ENCODE measurements at places on chromosomes 5 and 9. TPM values are rescaled to one million over a fixed set of nuclear protein-coding genes. Genes with fewer than 3 reads are reported as not detected.

- H3K27ac ChIP-seq: no peak overlapping the region
- no peaks in the 10 kb centered on the region for H3K27me3 ChIP-seq
- H3K4me1 ChIP-seq: no peaks in the 10 kb centered on the region
- H3K4me3 ChIP-seq: no peak overlapping the region
- H3K36me3 ChIP-seq: no peaks in the 10 kb centered on the region
- no peak for DNase-seq
Observed at GRCh38 chr5:144219869-144220268, 49.2 kb downstream of the KCTD16 start.

GRCh38 chr5:148561801-148562311 is 92.5 kb downstream of the HTR4 start:
- no peak for DNase-seq
- H3K27ac ChIP-seq: no peak overlapping the region
- peaks cover 12% of the 10 kb centered on the region for H3K27me3 ChIP-seq
- H3K4me1 ChIP-seq: peaks cover 19% of the 10 kb centered on the region

GRCh38 chr9:90032296-90033027 is 427.6 kb downstream of the GADD45G start:
- H3K4me1 ChIP-seq: no peaks in the 10 kb centered on the region
- no peaks in the 10 kb centered on the region for H3K27me3 ChIP-seq

DNA sequence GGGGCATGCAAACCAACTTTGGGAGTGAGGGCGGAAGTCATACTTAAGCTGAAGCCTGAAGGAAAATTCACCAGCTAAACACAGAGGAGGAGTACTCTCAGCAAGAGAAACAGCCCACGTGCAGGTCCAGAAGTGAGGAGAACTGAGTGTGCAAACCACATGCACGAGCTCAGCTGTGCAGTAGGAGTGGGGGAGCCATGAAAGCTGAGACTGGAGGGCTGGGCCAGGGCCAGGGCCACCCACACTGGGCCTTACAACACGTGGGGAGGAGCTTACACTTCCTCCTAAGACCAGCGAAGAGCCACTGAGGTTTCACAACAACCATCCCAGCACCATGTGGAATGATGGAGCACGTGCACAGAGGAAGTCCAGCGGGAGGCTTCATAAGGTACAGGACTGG is 9.3 kb upstream of the WWC1 start:
- H3K27ac ChIP-seq: no peak overlapping the region
- H3K27me3 ChIP-seq: peaks cover 12% of the 10 kb centered on the region
- peaks cover 6% of the 10 kb centered on the region for H3K4me1 ChIP-seq
- H3K36me3 ChIP-seq: peaks cover 3% of the 10 kb centered on the region

DNA sequence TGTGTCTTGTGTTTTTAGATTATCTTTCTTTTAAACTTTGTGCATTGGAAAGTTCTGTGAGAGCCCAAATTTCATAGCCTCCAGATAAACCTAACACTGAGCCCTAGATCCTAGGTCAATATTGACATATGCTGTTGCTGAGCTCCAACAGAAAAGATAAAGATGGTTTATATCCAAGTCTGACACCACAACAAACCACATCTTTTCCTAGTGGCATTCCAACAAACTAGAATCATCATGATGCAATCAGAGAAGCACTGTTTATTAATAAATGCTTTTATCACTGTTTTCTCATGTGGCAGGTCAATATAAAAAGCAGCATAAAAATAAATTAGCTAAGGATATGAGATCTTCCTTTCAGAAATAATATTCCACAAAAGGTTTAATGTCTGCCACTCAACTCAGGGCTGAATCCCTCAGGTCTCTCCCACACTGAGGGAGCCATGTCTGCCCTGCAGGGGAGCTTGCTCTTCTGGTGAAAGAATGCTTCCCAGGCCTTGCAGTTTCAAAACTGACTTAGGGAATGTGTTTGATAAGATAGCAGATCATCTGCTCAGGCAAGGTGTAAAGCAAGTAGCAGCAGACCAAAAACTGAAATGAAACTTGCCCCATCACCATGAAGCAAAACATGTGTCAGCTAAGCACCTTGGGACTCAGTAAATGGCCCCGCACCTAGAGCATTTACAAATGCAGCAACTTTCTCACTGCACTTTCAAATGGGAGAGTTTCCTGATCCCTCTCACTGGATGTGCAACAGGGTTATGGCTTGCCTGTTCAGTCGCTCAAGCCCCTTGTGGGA is 493.0 kb downstream of the AGTPBP1 start:
- no peak overlapping the region for H3K4me3 ChIP-seq
- no peaks in the 10 kb centered on the region for H3K27me3 ChIP-seq
- no peaks in the 10 kb centered on the region for H3K36me3 ChIP-seq
- H3K27ac ChIP-seq: no peak overlapping the region
- H3K4me1 ChIP-seq: no peaks in the 10 kb centered on the region

DNA sequence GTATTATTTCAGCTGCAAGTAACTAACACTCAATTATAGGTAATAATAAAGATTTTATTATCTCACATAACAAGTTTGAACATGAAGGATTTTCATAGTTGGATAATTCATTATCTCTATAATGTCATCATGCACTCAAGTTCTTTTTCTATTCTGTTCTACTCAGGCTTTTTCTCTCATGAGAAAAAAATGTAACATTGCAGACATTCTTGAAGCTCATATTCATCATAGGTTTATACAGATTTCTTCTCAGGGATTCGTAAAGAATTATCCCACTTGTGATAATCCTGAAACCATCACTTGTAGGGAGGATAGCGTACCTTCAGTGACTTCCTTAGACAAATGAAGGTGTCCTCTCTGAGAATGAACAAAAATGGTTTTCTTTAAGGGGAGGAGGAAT is 150.3 kb downstream of the XRCC4 start:
- DNase-seq: no peak
- no peak overlapping the region for H3K27ac ChIP-seq
- H3K4me1 ChIP-seq: no peaks in the 10 kb centered on the region
- H3K4me3 ChIP-seq: no peak overlapping the region
- H3K27me3 ChIP-seq: no peaks in the 10 kb centered on the region
- no peaks in the 10 kb centered on the region for H3K36me3 ChIP-seq

DNA sequence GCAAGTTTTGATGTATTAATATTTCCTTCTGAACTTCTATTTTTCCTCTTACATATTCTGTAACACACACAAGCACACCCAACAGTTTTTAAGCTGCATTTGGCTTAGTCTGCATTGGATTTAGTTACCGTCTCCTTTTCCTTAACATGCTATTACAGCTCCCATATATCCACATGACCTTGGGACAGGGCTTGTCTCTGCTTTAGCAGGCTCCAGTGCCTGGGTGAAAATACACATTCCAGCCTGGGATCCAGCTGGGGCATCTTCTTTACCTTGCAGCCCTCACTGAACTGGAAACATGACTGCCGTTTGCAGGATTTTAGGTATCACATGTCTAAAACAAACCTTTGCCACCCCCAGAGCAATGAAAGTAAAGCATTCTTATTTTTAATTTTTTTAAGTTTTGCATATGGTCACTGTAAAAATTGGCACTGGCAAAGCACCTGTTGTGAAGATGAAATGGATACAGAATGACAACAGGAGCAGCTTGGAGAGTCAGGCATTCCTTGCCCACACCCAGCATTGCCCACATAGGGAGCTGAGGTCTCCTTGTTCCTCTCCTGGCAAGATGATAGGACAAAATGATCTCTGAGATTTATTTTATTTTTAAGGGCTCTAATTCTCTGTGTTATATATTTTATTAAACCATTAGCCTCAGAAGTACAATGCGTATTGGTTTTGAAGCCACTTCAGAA is 4.0 kb downstream of the GADD45G start:
- peaks cover 91% of the 10 kb centered on the region for H3K27me3 ChIP-seq
- no peak overlapping the region for H3K27ac ChIP-seq
- H3K36me3 ChIP-seq: no peaks in the 10 kb centered on the region
- peak overlapping the region; percentile 69 for H3K4me3 ChIP-seq
- peaks cover 34% of the 10 kb centered on the region for H3K4me1 ChIP-seq

DNA sequence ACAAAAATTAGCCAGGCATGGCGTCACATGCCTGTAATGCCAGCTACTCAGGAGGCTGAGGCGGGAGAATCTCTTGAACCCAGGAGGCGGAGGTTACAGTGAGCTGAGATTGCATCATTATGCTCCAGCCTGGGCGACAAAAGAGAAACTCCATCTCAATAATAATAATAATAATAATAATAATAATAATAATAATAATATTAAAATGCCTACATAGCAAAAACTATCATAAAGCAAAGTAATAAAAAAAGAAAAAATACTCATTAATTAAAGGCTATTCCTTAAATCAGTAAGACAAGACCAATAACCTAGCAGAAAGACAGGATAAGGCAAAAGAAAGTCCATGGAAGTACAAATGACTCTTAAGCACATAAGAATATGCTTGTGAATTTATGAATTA is 50.0 kb downstream of the MRPS27 start:
- DNase-seq: no peak
- peaks cover 18% of the 10 kb centered on the region for H3K36me3 ChIP-seq
- H3K27ac ChIP-seq: no peak overlapping the region
- H3K4me3 ChIP-seq: no peak overlapping the region
- no peaks in the 10 kb centered on the region for H3K27me3 ChIP-seq

DNA sequence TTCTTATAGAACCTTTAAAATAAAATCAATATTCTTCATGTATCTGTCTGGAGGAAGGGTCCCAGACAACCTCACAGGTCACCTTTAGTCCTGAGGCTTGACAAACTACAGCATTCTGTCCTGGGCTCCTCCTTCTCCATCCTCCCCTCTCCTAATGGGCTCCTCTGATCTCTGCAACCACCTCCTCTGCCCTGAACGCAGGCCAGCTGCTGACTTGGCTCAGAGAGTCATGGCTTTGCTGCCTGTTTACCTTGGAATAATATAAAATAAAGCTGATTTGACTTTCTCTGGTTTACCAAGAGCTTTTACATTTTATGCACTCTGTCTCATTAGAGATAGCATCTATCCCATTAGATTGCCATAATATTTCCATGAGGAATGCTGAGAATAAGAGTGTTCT is 159.4 kb downstream of the SEMA6A start:
- peaks cover 4% of the 10 kb centered on the region for H3K4me1 ChIP-seq
- no peak overlapping the region for H3K27ac ChIP-seq
- peaks cover 2% of the 10 kb centered on the region for H3K36me3 ChIP-seq
- no peaks in the 10 kb centered on the region for H3K27me3 ChIP-seq
- no peak for DNase-seq

DNA sequence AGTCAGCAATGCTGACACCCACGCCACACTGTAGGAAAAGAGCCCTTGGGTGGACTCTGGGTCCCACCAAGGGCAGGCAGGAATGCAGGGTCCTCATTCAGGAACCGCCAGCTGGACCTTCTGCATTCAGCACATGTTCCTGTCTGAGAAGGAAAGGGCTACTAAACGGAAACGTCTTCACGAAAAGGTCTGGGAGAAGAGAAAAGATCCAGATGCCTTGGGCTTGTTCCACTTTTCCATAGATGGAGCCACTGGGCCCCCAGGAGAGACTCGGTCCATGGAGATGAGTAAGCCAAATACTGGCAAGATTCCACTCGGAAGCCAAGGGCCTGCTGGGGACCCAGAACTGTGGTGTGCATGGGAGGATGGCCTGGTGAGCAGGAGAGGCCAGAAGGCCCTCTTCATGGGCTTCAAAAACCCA is 38.4 kb downstream of the LHFPL2 start:
- peaks cover 2% of the 10 kb centered on the region for H3K36me3 ChIP-seq
- H3K4me3 ChIP-seq: no peak overlapping the region
- no peaks in the 10 kb centered on the region for H3K27me3 ChIP-seq
- DNase-seq: no peak
- H3K27ac ChIP-seq: no peak overlapping the region

DNA sequence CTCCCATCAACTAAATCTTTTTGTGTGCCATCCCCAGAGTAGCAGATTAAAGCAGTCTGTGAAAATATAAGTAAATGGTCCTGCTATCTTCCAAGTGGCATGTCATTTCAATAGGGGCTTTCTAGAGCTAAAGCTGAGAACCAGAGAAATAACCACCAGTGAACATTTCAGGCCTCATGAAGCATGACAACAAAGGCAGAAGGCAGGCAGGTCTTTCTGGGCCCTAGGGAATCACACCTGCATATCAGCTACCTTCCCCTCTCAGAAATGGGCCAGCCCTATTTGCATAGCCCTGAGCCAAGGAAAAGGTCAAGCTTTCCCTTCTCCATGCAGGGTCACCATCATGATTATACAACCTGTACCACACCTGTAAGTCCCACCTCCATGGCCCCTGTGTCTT is 205.3 kb downstream of the DEPDC1B start:
- peaks cover 20% of the 10 kb centered on the region for H3K4me1 ChIP-seq
- H3K27ac ChIP-seq: no peak overlapping the region
- H3K27me3 ChIP-seq: no peaks in the 10 kb centered on the region
- H3K36me3 ChIP-seq: no peaks in the 10 kb centered on the region
- H3K4me3 ChIP-seq: no peak overlapping the region

GRCh38 chr5:80105698-80106439 is 70.7 kb downstream of the THBS4 start:
- H3K27ac ChIP-seq: no peak overlapping the region
- no peaks in the 10 kb centered on the region for H3K36me3 ChIP-seq

- H3K27ac ChIP-seq: no peak overlapping the region
- no peaks in the 10 kb centered on the region for H3K36me3 ChIP-seq
- DNase-seq: no peak
- peaks cover 11% of the 10 kb centered on the region for H3K27me3 ChIP-seq
- no peaks in the 10 kb centered on the region for H3K4me1 ChIP-seq
- H3K4me3 ChIP-seq: no peak overlapping the region
Observed at GRCh38 chr5:174246743-174247142, 201.2 kb downstream of the NSG2 start.

GRCh38 chr5:116757326-116757725 is 182.7 kb upstream of the SEMA6A start:
- no peak overlapping the region for H3K4me3 ChIP-seq
- H3K4me1 ChIP-seq: peaks cover 10% of the 10 kb centered on the region
- DNase-seq: no peak

- H3K4me3 ChIP-seq: no peak overlapping the region
- DNase-seq: no peak
- no peaks in the 10 kb centered on the region for H3K36me3 ChIP-seq
- H3K4me1 ChIP-seq: peaks cover 33% of the 10 kb centered on the region
- no peak overlapping the region for H3K27ac ChIP-seq
Observed at GRCh38 chr9:7977586-7977985, 178.0 kb upstream of the DMAC1 start.

DNA sequence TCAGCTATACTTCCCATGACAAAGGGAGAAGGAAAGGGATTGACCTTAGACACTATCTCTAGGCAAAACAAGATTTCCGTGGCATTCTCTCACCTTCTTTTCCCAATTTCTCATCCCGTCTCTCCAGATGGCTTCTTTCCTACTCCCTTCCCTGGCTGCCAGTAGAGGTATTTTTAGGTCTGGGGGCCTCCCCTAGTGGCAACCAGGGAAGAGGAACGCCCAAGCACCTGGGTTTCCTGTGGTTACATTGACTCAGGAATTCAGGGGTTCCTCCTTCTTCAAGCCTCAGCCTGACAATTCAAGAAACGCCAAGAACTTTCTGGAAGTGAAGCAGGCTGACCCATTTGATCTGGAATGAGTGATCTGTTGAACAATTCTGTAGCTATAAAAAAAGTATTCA is 111.5 kb upstream of the OSMR start:
- H3K27me3 ChIP-seq: no peaks in the 10 kb centered on the region
- H3K27ac ChIP-seq: no peak overlapping the region
- H3K4me1 ChIP-seq: no peaks in the 10 kb centered on the region
- no peak overlapping the region for H3K4me3 ChIP-seq
- DNase-seq: no peak

FOXI1 gene
- total RNA-seq: not detected

PKD2L2 gene
- total RNA-seq: not detected

C9orf50 gene
- 0.27 TPM for total RNA-seq

GAS1 gene
- total RNA-seq: 24.6 TPM

PTGES gene
- 1.1 TPM for total RNA-seq

SPATA31A3 gene
- total RNA-seq: not detected

TNC gene
- 0.30 TPM for total RNA-seq

TRPM3 gene
- 1.4 TPM for total RNA-seq

TENT4A gene
- 41.2 TPM for total RNA-seq

RANBP3L gene
- not detected for total RNA-seq

CARTPT gene
- not detected for total RNA-seq
